ENCODE measurements at places on chromosomes 2 and 18.

DNA sequence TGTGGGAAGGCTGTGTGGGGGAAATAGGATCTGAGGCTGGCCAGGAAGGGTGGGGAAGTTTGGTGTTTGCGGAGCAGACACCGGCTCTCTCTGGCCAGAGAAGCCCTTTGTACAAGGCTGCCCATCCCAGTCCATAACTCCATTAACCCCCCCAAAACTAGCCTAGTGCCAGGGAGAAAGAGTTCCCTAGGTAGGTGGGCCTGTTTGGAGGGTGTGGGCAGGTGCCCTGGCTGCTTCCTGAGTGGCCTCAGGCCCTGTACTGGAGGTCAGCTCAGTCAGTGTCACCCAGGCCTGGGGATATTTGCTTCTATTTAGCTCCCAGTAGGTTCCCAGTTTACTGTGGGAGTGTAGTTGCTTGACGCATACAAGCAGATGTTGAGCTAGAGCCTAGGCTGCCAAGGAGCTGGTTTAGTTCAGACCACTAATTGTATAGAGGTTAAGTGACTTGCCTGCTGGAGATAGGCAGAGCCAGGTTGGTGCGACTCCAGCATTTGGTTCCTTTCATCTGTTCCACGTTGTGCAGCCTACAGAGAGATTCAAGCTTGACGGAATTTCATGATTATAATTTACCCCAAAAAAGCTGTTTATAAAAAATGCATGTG is 2.9 kb upstream of the GREB1 start:
- DNase-seq: no peak

GRCh38 chr18:37299471-37300304 is 265.9 kb downstream of the CELF4 start:
- no peak for DNase-seq

GRCh38 chr18:2897448-2898185 is 50.8 kb downstream of the EMILIN2 start:
- no peak for DNase-seq

- DNase-seq: no peak
Observed at GRCh38 chr2:148990968-148991367, 47.5 kb upstream of the LYPD6B start.

DNA sequence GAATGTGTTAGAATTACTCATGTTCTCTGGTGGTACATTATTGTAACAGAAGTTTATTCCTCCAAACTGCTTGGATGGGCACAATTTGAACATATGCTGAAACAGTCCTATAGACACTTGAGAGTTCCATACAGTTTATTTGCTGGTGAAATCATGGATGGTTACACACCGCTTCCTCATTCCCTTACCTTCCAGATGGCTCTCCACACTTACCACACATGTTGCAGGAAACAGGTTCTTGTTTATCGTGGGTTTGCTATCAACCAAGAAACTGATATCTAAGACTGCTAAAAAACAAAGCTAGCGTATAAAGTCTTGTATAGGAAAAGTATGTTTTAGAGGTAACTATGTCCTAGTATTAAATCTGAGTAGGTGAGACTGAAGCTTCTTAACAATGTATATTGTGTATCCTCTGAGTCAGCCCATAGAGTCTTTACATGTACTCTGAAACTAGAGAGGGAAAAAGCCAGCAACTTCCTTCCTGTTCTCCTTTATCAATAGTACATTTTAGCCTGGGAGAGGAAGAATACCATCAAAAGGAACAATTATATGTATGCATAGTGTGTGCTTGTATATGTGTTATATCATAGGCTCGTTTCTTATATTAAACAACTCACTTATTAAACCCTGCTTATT is 313.1 kb downstream of the PLCL1 start:
- no peak for DNase-seq

- no peak for DNase-seq
Observed at GRCh38 chr2:221505605-221506004, 66.5 kb downstream of the EPHA4 start.

All from suprapubic skin (tissue), 4 donors.